M059J (cell line): ENCODE measurements at places on chromosomes 12 and 14. TPM values are rescaled to one million over a fixed set of nuclear protein-coding genes. Genes with fewer than 3 reads are reported as not detected.
A peak's percentile ranks its signal among the peaks of the same experiment; 100 is the strongest.

SINHCAF gene
- total RNA-seq, result 73.0 and 86.2 TPM in 2 replicates

DTX1 gene
- total RNA-seq, result not detected in 2 replicates

SYCP3 gene
- 0.76 TPM in 1 of 2 replicates, not detected in the other for total RNA-seq

TMEM119 gene
- total RNA-seq, result 0.05 TPM in 1 of 2 replicates, not detected in the other

RBM25 gene
- 19.5 and 24.5 TPM in 2 replicates for total RNA-seq

TGM1 gene
- 0.05 and 0.12 TPM in 2 replicates for total RNA-seq

KDM5A gene
- 33.8 and 40.3 TPM in 2 replicates for total RNA-seq

TMEM30B gene
- total RNA-seq, result not detected in 2 replicates

ALX1 gene
- 0.27 TPM in 1 of 2 replicates, not detected in the other for total RNA-seq

PIWIL1 gene
- total RNA-seq, result not detected in 2 replicates

KCNH3 gene
- total RNA-seq, result 0.05 TPM in 1 of 2 replicates, not detected in the other

ALG10B gene
- total RNA-seq, result 3.9 and 4.9 TPM in 2 replicates

- DNase-seq, result no peak
These were observed 164.1 kb downstream of the ITPR2 start for GRCh38 chr12:26668847-26669246.

GRCh38 chr14:30957813-30958370, 67.6 kb upstream of the AP4S1 start:
- no peak for DNase-seq

DNA sequence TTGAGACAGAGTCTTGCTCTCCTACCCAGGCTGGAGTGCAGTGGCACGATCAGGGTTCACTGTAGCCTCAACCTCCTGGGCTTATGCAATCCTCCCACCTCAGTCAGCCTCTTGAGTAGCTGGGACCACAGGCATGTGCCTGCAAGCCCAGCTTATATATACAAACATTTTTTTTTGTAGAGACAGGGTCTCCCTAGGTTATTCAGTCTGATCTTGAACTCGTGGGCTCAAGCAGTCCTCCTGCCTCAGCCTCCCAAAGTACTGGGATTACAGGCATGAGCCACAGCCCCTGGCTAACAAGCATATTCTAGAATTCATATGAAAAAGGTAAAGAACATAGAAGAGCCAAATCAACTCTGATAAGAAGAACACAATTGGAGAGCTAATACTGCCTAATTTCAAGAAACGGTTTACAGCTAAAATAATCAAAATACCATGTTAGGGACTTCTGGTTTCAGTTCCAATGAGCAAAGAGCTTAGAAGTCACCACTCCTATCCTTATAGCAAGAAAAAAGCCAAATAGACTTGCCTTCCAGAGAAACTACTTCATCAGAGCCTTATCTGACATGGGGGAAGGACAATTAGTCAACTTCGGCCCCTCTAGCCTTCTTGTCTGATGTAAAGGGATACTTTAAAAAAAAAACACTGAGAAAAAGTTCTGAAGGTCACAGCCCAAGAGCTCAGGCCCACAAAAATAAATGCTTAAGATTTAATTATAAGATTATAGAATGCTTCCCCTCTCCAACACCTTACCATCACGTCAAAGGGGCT, 37.6 kb downstream of the TMEM116 start:
- DNase-seq, result no peak

DNA sequence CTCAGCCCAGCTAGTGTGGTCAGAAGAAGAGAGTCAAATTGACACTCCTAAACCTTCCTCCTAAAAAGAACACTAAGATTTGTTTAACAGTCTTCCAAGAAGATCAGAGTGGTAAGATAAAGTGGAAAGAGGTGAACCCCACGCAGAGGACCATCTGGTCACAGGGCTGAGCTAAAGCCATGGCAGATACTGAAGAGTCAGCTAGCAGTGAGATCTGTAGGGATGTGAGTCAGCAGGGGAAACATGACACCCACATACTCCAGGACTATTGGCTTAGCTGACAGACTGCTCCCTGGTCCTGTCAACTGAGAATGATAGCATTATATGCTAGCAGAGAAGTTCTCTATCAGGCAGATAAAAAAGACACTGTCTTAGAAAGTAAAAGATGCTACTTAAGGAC, 269.4 kb upstream of the ALG10 start:
- DNase-seq, result peak; percentile 72

- no peak for DNase-seq
These were observed 242.5 kb downstream of the ZFP36L1 start for GRCh38 chr14:68550338-68550715.

- no peak for DNase-seq
These were observed 41.6 kb downstream of the RNF34 start for GRCh38 chr12:121441555-121441954.

GRCh38 chr12:7892186-7892980, 19.7 kb upstream of the SLC2A14 start:
- DNase-seq, result no peak

DNA sequence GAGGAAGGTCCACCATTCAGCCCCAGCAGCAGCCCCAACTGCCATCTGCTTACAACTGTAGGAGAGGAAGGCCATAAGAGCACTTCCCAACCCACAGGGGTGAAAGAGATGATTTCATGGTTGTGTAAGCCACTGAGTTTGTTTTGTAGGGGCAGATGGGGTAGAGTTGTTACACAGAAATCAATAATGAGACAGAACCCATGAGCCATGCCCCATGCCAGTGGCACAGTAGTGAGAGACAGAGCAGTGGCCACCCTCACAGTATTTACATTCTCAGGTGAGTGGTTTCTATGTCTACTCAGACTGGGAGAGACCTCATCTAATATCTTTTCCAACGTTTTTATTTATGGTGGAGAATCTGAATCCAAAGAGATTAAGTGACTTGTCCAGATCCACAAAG, 68.6 kb downstream of the NUAK1 start:
- no peak for DNase-seq

- no peak for DNase-seq
These were observed 105.8 kb downstream of the AKAP6 start for GRCh38 chr14:32434880-32435279.

GRCh38 chr14:75299059-75299458, 20.4 kb downstream of the FOS start:
- DNase-seq, result no peak

GRCh38 chr12:40969796-40970195, 218.3 kb upstream of the PDZRN4 start:
- no peak for DNase-seq

- DNase-seq, result no peak
These were observed 265.0 kb upstream of the LRIG3 start for GRCh38 chr12:59185295-59185694.

DNA sequence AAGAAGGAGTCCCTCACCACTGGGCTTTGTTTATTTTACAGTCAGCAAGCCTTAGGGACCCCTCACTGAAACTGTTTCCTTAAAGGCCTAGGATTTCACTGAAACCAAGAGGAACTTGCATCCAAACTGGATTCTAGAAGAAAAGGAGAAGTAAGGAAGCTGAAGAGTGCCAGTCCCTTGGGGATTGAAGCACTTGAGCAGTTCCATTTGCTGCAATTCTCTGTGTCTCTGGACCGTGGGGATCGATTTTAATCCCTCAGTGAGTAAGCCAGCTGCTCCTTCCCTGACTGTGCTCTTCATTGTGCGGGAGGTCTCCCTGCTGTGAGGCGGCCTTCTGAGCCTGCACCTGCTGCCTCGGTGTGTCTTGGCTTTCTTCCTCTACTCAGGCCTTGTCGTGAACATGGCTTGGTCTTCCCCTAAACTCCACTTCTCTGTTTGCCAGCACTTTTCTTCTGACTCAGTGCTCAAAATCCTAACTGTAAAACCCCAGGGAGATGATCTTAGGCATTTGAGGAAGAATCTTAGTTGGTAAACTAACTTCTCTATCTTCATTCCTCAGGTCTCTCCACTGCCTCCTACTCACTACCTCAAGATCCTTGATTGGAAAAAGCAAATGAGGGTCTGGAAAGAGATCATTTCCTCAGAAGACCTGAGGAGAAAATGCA, 132.6 kb downstream of the SLC38A6 start:
- DNase-seq, result no peak

- no peak for DNase-seq
These were observed 72.0 kb downstream of the BMP4 start for GRCh38 chr14:53884601-53885000.

DNA sequence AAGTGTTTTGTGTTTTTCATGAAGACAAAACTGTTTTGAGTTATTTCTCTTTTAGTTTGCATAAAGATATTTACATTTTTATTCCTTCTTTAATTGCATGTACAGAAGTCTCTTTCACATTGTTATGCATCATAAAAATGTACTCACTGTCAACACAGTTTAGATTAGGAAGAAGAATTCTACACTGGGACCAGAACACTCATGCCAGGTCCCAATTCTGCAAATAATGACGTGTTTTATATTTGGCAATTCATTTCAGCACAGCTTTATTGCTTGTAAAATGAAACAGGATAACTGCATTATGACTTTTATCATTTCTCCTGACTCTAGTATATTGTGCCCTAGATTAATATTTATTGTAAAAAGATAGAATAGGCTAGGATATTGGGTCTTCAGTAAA, 369.2 kb downstream of the NAV3 start:
- no peak for DNase-seq

- DNase-seq, result no peak
These were observed 8.1 kb upstream of the CKAP4 start for GRCh38 chr12:106255952-106256351.
